ENCODE measurements at places on chromosomes 3 and 15.

GRCh38 chr3:45026957-45027356 is 854 bp downstream of the CLEC3B start:
- DNase-seq: no peak

GRCh38 chr3:195543500-195544229 is 540 bp upstream of the PPP1R2 start:
- no peak for DNase-seq

GRCh38 chr3:4821338-4821737 is 157.9 kb upstream of the BHLHE40 start:
- DNase-seq: peak; percentile 71

DNA sequence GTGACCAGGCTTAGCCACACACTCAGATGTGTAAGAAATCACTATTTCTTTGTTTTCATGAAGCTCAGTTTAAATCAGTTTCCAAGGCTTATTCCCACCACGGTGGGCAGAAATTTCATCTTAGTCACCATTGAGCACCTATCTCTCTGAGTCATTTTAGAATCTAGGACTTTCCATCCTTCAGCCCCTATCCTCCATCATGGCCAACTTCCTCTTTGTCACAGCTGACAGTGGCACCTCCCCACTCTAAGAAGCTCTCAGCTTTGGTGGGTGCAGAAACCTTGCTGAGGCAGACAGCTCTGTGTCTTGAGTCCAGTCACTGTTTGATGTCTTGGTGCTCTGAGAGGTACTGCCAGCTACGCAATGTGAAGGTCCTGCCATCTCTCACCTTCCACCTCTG is 32.9 kb downstream of the SNTN start:
- no peak for DNase-seq

DNA sequence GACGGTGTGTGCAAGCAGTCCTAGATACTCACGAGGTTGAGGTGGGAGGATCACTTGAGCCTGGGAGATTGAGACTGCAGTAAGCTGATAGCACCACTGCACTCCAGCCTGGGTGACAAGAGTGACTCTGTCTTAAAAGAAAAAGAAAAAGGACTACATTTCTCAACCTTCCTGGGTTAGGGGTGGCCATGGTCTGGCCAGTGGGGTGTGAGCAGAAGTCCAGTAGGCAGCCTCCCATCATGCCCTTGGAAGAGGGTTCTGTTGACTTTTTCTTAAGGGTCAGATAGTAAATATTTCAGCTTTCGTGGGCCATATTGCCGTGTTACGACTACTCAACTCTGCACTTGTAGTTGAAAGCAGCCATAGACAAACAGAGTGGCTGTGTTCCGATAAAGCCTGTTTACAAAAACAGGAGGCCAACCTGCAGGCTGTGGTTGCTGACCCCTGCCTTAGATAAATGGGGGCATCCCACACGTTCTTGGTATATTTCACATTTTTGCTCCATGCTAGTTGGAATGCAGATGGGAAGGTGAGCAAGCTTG is 31.0 kb upstream of the PDE8A start:
- DNase-seq: no peak

DNA sequence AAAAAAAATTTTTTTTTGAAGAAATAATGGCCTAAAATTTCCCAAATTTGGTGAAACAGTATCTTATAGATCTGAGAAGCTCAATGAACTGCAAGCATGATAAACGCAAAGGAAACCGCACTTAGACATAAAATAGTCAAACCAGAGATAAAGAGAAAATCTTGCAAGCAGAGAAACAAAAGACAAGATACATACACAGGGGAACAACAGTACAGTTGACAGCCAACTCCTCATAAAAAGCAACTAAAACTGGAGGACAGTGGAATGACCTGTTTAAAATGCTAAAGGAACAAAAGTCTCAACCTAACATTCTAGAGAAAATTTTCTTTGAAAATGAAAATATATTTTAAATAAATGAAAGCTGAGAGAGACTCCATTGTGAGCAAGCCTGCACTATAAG is 107.5 kb downstream of the RASA2 start:
- no peak for DNase-seq

DNA sequence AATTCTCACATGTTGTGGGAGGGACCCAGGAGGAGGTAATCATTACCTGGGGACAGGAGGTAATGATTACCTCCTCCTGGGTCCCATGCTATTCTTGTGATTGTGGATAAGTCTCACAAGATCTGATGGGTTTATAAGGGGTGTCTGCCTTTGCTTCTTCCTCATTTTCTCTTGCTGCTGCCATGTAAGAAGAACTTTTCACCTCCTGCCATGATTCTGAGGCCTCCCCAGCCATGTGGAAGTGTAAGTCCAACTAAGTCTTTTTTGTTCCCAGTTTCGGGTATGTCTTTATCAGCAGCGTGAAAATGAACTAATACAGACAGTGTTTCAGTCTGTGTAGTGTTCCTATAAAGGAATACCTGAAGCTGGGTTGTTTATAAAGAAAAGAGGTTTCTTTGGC is 13.1 kb upstream of the KCTD6 start:
- DNase-seq: no peak

GRCh38 chr15:54576298-54576935 is 598.2 kb downstream of the UNC13C start:
- no peak for DNase-seq

GRCh38 chr15:91896341-91897055 is 43.0 kb downstream of the SLCO3A1 start:
- no peak for DNase-seq

DNA sequence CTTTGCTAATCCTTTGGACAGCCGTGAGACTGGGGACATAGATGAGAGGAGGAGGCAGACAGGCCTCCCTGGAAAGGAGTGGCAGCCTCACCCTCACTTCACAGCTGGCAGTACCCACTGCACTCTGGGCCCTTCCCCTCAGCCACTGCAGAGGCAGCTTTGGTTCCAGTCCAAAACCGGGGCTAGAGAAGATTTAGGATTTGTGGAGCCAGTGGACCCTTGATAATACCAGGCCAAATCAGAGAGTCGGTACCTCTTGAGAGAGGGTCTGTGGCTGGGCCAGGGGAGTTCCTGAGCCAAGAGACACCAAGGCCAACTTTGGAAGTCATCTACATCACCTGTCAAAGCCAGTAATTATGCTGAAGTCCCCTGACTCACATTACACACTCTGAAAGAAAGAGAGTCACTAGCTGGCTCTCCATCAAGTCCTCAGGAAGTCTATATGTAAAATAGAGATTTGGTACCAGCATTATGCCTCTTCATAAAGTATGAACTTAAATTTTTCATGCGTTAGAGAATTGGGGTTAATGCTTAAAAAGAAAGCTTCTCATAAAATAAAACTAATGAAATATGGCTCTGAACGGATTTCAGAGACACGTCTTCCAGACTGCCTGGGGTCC is 244.1 kb upstream of the SEMA6D start:
- DNase-seq: no peak

GRCh38 chr15:74523982-74524381 is 17.0 kb upstream of the ARID3B start:
- no peak for DNase-seq

GRCh38 chr3:15860014-15860934 is 62.5 kb upstream of the ANKRD28 start:
- no peak for DNase-seq

DNA sequence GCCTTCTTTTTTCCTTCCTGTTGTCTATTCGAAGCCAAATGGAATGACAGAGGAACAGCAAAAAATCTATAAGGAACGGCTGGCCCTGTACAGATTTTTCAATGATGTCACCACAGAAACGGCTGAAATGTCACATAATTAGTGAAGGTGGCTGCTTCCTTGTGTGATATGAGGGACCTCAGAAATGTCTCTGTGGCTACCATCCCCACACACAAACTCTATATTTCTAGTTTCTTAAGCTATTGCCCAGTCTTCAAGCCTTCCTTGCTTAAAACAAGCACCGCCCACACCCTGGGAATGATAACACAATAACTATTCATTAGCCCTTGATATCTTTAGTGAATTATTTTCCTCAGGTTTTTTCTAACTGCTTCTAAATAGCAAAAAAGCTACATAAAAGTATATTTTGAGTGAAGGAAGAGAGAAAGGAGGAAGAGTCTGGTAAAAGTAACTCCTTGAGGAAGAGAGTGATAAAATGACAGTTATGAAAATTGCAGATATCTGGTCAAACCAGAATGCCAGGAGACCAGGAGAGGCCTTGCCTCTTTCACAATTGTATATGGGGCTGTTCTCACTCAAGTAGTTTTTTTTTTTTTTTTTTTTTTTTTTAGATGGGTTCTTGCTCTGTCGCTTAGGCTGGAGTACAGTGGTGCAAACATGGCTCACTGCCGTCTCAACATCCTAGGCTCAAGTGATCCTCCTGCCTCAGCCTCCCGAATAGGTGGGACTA is 38.7 kb downstream of the FMN1 start:
- DNase-seq: no peak

DNA sequence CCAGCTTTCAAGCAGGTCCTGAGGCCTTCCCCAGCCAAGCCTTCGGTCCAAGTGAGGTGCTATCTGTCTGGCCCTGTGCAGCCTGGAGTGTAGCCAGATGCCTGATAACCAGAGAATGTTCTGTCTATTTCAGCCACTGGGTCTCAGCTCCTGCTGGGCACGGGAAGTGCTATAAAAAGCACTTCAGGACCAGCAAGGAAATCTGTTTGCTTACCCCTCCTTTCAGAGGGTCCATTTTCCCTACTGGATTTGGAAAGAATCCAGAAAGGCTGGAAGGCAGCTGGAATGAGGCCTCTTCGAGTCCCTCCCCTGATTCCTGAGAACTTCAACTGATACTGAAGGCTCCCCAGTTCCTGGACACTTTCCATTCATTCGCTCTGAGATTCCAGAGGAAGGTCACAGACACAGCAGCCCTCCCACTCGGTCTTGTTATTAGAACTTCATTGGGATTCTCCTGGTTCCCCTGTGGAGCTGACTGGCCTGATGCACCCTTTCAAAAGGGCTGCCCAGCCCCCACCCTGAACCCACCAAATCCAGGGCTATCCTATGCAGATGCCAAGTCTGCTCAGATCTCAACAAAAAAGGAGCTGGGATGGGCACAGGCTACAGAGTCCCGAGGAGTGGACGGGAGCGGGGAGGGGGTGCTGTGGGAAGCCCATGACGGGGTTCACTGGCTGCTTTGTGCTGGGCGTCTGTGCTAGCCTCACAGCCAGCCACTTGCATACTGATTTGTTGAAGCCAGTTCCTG is 70.4 kb downstream of the UMPS start:
- DNase-seq: no peak

GRCh38 chr3:127074900-127075360 is 92.0 kb downstream of the PLXNA1 start:
- DNase-seq: no peak

- peak; percentile 79 for DNase-seq
Measured at GRCh38 chr15:58957101-58957973, 23.9 kb upstream of the SLTM start.

- DNase-seq: no peak
Measured at GRCh38 chr3:136860541-136860940, 1.5 kb upstream of the NCK1 start.

DNA sequence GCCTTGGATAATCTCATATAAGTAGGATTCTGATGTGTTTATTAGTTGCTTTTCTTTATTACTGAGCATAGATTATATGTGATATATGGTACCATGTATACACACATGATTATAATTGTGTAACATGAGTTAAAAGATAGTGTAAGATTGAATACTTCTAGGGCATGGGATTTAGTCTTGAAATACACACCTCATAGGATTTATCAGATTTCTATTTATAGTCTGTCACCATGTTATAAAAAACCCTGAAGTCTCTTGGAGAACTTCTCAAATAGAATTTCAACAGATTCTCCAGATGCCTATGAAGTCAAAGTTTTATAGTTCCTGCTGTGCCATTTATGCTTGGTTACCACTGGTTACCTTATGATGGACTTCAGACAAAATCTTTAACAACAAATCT is 11.2 kb upstream of the KPNA4 start:
- DNase-seq: no peak

DNA sequence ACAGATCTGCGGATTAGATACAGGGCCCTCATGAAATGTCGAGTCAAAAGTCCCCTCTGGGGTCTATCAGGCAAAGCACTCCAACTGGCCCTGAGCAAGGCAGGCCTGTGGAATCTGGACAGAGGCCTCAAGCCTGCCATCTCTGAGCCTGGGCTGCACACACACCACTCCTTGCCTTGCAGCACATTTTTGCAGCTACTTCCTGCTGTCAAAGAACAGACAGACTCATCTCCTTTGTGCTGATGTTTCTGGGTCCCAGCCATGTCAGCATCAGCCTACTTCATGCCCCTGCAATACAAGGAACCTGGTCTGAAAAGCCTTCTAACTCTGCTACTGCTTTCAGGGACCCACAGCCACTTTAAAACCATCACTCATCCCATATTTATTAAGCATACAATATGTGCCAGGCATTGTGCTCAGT is 60.6 kb upstream of the IL12A start:
- DNase-seq: no peak

DNA sequence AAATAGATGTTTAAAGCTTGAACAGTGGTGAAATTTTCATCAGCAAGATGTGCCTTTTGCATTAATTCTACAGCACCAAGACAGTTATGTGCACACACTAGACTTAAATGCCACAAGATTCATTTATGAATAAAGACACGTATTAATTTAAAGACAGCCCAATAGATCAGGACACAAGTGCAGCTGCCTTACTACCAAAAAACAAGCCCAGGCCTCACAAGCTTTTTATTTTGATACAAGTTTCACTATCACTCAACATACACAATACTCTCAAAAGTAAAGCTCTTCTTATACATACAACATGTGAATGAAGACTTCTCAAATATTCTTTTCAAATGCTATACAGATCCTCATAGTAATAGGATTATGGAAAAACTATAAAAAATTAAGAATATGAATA is 2.4 kb downstream of the ACAP2 start:
- DNase-seq: no peak

DNA sequence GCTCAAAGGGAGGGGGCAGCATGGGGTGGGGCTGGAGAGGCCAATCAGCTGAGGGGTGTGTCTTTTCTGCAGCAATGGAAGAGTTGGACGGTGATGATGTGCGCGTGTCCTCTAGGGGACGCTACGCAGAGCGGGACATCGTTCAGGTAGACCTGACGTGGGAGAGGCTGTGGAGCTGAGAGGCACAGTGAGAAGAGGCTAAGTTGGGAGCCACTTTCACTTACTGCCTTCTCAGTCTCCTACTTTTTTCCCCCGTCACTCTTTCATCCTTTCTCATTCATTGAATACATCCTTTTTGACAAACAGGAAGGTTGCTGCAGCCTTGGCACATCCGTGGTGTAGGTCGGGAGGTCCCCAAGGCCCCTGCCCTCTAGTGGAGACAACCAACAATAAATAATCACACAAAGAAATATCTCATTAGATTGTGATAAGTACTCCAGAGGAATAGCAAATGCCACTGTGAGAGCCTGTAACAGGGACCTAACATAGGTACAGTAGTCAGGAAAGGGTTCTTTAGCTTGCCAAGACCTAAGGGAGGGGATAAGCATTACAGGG is 4.4 kb upstream of the BRPF1 start:
- DNase-seq: peak; percentile 71

GRCh38 chr3:161096771-161097367 is 8.3 kb downstream of the B3GALNT1 start:
- DNase-seq: peak; percentile 15

- DNase-seq: no peak
Measured at GRCh38 chr3:114974387-114974786, 172.7 kb downstream of the ZBTB20 start.

DNA sequence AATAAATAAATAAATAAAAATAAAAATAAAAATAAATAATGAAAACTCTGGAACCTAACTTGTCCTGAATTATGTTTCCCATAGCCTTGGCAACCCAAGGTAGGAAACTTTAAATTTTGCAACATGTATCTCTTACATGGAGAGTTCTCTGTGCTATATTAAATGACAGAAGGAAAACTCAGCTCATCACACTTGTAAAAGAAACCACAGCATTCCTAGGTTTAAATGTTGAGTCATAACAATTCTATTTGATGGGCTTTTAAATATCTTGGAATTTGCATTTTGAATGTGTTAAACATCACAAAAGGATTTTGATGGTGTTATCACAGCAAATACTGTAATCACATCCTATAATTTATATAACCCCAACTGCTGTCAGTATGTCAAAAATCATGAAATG is 144.2 kb downstream of the LRTM1 start:
- DNase-seq: no peak

Measured in CD4-positive, alpha-beta T cell treated with Interleukin-2 at 100 ng/mL for 4 hours (primary cell).